ENCODE measurements at places on chromosomes 3 and 15.

GRCh38 chr3:137099364-137100219, 141.8 kb downstream of the IL20RB start:
- no peak for DNase-seq

DNA sequence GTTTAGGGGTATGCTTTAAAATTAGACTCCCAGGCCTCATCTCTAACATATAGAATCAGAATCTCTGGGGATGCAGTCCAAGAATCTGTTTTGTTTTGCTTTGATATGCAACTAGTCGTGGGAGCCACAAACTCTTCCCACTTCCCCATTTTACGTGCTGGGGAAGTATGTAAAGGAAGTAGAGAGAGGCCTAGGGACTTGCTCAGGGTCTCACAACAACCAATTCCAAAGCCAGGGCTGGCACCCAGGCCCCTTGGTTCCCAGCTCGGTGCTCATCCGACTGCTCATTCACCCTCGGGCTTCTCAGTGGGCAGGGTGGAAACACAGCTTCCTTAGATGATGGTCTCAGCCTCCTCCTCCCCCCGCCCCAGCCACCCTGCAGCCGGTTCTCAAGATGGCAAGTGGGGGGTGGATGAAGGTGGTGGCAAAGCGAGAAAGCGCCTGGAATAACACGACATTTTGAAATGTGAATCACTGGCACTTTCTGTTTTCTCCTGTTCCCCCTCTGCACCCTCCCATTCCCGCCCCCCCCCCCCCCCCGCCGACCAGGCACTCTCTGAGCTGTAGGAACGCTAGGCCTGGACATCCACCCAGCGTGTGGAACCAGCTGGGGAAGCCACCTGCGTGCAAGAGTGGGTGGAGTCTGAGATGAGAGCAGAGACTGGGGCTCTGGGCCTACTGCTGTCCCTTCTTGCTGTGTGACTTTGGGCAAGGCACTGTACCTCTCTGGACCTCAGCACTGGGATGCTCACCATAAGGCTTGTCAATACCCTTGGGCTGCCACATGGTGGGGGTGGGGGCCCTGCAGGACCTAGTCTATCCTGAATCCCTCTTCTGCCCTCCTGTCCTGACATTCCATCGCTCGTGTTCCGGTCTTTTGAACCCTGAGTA, 214.5 kb downstream of the RPLP1 start:
- DNase-seq = no peak

- no peak for DNase-seq
Measured at GRCh38 chr3:159907828-159908227, 80.8 kb upstream of the IL12A start.

DNA sequence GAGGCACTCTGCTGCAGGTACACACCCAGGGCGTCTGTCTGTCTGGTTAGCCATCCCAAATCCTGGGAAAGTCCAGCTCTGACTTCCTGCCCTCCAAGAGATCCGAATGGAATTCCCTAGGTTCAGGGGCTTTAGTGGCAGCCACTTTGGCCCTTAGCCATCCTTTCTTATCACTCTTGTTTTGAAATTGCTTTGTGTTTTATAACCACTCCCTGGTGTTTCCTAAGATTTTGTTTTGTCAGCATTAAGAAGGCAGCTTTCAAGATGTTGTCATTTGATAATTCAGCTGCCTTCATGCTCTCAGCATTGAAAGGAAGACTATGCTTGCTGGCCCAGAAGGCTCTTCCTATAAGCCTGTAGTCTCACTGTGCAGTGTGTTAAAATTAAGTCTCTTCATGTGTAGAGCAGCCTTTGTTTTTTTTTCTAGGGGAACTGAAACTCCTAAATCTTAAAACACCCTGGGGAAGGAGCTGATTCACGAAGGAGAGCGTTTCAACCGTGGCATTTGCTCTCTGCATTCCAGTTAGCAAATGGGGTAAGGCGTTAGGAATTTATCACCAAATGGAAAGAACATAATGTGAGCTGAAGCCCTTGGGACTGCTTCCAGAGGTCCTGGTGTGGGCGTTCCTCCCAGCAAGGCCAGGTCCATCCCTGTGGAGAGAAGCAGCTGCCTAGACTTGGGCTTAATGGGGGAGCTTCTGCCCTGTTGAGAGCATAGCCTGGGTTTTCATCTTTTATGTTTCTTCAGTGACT, 14.2 kb upstream of the CLEC3B start:
- DNase-seq = no peak

GRCh38 chr3:88061746-88062145, 2.7 kb downstream of the ZNF654 start:
- DNase-seq = no peak

All from NCI-H2081 treated with DMSO at 0.1 percent for 48 hours (cell line).